ENCODE measurements at places on chromosomes 12 and 14.

GRCh38 chr12:47277972-47278448 is 198.3 kb upstream of the AMIGO2 start:
- DNase-seq = peak; percentile 81

- DNase-seq = peak; percentile 60
Measured at GRCh38 chr12:25436206-25437030, 116.7 kb downstream of the LMNTD1 start.

DNA sequence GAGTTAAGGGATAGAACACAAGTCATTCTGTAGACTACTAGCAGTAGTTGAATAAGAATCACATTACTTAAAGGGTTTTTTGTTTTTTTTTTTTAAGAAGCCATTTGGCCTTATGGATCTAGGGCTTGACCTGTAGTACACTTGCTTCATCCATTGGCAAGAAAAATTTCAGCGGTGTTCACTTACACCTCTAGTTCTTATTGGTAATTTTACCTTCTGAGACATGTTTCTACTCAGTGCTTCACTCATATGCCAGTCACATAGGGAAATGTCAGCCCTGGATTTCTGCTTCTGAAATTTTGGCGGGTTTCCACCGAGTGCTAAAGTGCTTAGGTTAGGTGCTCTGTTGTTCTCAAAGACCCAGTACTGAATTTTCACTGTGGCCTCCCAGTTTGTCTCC is 72.9 kb downstream of the FRMD6 start:
- DNase-seq = no peak

DNA sequence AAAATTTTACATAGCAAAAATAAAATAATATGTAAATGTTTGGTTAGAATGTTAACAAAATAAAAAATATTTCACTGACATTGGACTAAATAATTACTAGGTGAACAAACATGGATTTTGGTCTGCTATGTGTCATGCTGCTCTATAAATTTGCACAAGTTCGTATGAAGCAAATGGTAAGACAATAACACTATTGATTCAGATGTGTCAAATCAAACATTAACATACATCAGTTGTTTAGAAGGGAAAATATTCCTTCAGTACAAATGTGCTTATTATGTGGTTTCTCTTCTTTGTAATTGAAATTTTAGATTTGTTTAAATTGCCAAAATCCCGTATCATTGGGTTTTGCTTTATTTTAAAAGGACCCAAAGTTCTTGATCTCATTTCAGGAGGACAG is 46.9 kb downstream of the PAWR start:
- DNase-seq = no peak

- no peak for DNase-seq
Measured at GRCh38 chr14:30180219-30180618, 252.6 kb upstream of the PRKD1 start.

DNA sequence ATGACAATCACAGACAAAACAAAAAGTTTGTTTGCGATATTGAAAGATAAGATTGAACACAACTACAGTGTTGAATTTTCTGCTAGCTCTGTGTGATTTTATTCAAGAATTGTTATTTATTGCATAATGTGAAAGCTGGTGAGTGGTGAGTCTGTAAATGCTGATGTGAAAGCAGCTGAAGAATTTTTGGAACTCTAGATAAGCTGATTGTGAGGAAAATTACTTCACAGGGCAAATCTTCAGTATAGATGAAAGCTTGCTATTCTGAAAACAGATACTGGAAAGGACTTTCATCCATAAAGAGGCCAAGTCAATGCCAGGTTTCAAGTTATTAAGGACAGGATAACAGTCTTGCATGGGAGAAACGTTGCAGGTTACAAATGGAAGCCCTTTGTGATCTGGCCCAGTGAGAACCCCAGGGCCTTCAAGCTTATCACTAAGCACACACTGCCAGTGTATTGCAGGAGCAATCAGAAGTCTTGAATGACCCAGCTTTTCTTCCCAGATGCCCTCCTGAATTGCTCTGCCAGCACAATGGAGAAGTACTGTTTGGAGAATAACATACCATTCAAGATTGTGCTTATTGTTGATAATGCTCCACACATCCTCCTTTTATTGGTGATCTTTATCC is 153.7 kb downstream of the PCNX1 start:
- DNase-seq = no peak

DNA sequence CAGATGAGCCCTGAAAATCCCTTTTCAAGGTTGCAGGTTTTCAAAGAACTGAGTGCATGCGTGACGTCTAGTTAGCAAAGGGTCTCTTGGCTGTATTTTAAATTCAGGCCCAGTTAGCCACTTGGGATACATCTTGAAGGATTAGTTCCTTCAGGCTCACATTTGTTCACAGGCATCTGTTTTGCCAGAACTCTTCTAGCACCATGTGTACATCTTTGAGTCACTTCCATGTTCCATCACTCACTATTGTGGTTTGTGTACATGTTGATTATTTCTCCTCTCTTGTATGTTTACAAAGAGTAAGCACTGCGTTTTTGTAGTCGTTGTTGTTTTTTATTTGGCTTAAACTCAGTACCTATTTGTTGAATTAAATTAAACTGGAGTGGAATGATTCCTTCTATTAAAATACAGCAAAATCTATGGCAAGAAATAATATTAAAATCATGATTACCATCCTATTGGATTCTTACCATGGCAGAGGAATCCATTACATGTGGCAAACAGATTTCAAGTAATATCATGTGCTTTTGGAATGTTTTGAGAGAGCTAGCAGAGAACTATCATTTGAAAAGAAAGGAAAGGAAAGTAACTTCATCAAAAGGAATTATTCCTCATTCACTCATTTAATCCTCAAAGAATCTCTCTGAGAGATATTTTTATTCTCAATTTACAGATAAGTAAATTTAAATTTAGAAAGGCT is 438.9 kb upstream of the FAR2 start:
- DNase-seq = no peak

- no peak for DNase-seq
Measured at GRCh38 chr14:25349269-25349668, 299.3 kb upstream of the STXBP6 start.

- no peak for DNase-seq
Measured at GRCh38 chr12:66676241-66676640, 2.6 kb downstream of the GRIP1 start.

DNA sequence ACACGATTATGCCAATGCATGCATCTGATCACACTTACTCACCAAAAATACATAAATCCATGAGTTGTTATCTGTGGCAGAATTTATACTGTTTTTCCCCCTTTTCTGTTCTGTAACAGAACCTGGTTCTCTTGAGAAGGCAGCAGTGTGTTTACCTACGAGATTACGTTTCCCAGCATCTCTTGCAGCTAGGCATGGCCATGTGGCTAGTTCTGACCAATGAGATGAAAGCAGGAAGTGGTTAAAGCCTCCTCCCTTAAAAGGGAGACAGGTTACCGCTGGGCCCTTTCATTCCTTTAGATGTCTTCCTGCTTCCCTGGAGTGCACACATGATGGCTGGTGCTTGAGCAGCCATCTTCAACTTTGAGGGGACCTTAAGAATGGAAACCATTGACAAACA is 11.7 kb upstream of the ASPG start:
- no peak for DNase-seq

- DNase-seq = no peak
Measured at GRCh38 chr12:73106896-73107295, 834.7 kb downstream of the TRHDE start.

- no peak for DNase-seq
Measured at GRCh38 chr12:91606662-91607377, 424.2 kb upstream of the DCN start.
